ENCODE measurements at places on chromosomes 6 and 20.

GRCh38 chr20:47024461-47024937 is 129.9 kb downstream of the EYA2 start:
- DNase-seq = peak; percentile 62

DNA sequence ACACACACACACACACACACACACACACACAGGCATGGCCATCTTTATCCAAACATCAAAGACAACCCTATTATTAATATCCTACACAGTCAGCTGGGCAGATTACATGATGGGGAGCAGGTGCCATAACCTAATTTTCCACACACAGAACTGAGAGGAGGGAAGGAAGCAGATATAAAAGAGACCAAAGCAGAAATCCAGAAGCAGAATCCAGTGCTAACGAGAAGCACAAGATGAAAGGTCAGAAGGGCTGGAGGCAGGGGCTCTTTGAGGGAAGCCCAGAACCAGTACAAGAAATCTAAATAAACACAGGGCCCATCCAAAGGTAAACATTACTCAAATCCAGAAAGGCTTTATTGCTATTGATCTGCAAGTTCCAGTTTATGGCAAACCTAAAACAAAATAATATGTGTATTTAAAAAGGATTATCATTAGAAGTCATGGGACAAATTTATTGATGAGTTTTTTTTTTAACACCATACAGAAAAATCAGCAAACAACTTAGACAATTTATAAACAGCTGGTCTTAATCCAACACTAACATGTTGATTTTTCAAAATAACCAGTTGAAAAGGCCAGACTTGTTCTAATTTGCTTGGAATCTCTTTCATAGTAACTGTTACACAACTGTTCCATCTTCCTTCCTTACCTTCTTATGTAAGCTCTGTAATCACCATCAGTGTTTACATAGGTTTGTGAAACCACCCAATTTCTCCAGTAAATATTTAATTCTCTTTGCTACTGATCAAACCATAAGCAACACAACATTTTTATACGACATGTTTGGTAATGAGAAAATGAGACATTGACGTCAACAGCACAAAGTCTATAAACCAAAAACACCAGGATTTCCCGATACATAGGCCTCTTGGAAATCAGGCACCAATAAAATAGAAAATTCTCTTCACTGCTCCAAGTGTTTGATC is 34.2 kb downstream of the SLC23A2 start:
- DNase-seq = no peak

- DNase-seq = no peak
Measured at GRCh38 chr20:59217173-59217572, 53.6 kb downstream of the ZNF831 start.

DNA sequence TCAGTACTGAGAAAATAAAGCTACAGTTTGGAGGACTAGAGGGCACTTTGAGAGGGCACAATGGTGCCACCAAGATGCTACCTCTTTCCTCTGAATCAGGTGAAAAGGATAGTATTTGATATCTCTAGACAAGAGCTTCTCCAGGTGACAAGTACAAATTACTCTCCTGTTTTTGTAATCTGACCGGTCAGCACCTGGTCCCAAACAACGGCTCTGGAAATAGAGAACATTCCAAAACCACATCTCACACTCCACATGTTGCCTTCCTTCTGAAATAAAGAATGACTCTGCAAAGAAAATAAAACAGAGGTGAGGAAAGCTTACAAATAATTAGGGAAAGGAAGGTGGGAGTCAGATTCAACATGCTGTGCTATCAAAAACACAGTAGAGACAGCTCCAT is 51.3 kb upstream of the CITED2 start:
- DNase-seq = peak; percentile 44

DNA sequence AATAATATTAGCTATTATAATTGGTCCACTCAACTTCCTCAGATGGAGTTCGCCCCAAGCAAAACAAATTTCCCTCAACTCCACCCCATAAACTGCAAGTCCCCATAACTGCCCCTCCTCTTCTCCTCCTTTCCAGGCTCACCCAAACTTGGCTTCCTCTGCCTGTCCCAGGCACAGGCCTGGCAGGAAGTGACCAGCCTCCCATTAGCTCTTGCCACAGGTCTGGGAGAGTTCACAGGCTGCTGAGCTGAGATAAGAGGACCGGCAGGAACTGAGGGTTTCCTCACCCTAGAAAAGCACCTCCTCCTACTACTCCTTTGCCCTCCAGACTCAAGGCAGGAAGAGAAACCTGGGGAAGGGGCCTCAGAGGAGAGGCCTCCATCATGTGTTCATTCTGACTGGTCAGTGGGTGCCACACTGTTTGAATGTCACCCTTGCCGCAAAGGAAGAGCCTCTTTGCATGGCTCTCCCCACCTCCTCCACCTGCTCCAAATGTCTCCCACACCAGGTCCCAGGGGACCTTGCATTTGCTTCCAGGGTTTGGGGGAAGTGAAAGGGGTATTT is 24.5 kb upstream of the SMIM29 start:
- DNase-seq = no peak

- DNase-seq = no peak
Measured at GRCh38 chr6:159695984-159696383, 2.9 kb upstream of the SOD2 start.

- no peak for DNase-seq
Measured at GRCh38 chr6:69880601-69881000, 14.2 kb downstream of the COL19A1 start.

DNA sequence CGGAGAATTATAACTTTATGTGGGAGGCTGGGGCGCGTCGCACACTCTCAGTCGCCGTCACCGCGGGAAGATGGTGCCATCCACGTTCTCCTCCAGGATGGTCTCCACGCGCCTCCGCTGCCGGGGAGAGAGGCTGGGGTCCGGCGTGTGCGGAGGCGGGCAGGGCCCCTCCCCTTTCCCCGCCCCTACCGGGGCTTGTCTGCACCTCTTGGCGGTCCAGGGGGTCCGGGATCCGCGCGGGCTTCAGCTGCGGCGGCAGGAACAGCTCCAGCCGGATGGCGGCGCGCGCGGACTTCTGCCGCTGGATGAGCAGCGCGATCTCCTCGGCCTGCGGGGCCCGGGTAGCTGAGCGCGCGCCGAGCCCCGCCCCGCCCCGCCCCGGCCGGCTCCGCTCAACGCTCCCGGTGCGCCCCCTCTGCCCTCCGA is 807 bp downstream of the LKAAEAR1 start:
- DNase-seq = peak; percentile 9

DNA sequence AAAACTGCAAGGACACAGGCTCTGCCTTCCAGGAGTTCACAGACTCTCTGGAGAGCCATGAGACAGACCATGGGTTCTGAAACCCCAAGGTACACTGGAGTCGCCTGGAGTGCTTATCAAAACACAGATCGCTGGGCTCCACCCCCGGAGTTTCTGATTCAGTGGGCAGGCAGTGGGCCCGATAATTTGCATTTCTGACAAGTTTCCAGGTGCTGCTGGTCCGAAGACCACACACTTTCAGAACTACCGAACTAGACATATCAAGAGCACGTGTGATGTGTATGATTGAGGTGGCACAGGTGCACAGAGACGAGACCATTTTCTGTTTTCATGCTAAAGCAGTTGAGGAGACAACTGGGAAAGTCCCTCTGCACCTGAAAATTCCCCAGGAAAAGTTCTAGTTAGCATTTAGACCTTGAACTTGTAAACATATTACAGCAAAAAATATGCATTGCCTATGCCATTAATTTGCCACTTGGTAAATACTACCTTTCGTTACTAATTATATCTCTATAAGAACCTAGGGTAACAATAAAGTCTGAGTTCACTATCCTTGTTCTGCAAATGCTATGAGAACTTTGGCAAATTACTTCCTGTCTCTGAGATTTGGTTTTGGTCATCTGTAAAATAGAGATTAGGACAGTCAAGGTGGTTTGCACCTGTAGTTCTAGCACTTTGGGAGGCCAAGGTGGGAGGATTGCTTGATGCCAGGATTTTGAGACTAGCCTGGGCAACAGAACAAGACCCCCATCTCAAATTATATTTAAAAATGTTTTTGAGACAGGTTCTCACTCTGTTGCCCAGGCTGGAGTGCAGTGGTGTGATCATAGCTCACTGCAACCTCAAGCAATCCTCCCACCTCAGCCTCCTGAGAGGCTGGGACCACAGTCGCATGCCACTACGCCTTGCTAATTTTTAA is 14.3 kb upstream of the PIM1 start:
- DNase-seq = peak; percentile 69

- peak; percentile 41 for DNase-seq
Measured at GRCh38 chr6:20875369-20875963, 341.2 kb downstream of the CDKAL1 start.

GRCh38 chr20:8330319-8330784 is 198.3 kb downstream of the PLCB1 start:
- peak; percentile 46 for DNase-seq

- DNase-seq = no peak
Measured at GRCh38 chr20:25025986-25026605, 31.8 kb downstream of the ACSS1 start.

DNA sequence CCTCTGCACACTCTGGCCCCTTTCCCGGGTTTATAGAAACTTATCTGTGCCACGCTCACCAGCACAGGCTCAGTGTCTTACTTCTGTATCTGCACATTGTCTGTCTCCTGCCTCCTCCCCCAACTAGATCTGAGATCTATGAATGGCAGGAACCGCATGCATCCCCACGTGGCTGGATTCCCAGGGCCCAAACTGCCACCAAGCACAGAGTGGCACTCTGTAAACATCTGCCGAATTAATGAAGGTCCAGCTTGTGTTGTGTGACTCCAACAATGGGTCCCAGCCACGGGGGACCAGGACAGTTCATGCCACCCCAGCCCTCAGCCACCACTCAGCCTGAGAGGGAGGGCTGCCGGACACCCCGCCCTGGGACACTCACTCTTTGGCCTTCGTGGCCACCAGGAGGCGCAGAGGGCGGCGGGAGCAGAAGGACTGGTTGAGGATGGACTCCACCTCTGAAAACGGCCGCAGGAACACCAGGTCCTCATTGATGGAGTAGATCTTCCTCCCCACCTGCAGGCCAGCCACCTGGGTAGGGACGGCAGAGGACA is 171.1 kb downstream of the PREX1 start:
- DNase-seq = no peak

DNA sequence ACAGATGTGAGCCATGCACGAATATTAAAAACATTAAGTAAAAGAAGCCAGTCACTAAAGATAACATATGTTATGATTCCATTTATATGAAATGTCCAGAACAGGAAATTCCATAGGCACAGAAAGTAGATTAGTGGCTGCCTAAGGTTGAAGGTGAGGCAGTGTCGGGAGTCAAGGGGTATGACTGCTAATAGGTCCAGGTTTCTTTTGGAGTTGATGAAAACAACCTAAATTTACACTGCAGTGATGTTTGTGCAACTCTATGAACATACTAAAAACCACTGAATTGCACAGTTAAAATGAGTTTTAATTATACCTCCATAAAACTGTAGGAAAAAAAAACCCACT is 14.4 kb downstream of the SRPK1 start:
- no peak for DNase-seq

DNA sequence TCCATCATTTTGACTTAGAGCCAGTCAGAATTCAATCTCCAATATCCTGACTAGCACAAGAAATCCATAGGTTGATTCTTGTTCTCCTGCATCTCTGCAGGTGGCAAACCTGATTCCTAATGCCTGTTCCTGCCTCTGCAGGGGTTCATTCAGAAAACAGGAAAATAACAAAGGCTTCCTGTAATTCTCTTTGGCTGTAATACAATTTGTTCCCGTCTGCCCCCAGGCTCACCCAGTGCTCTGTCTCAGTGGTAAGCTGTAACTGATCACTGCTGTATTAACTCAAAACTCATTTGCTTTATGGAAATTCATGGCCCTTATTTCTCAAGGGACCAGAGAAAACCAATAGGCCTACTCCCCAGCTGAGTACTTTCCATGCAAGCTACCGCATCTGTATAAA is 88.6 kb downstream of the OPRM1 start:
- peak; percentile 64 for DNase-seq

DNA sequence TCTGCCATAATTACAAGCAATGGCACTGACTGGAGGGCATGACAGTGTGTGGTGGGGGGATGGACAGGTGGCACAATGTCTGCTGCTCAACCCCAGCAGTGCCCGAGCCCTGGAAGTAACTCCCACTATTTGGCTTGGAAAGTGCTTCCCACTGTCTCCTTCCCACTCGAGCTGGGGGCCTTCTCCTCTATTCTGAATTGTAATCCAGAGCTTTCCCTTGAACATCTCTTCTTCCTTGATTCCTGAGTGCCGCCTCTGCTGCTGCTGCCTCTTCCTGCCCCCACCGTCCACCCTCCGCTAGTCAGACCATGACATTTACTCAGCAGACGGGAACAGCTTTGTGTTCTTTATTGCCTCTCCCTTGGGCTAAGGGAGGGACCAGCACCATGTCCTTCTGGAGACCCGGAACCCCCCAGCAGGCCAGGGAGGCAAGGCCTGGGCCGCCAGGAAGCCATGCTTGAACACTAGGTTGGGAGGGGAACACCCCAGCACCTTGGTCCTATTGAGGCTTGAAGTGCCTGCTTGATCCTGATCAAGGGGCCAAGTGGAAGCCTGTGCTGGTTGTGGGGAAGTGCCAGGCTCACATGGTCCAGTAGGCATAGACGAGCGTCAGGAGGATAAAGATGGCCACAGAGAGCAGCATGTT is 17.0 kb downstream of the CCDC167 start:
- DNase-seq = no peak

- DNase-seq = no peak
Measured at GRCh38 chr6:30834646-30835045, 49.7 kb upstream of the DDR1 start.

DNA sequence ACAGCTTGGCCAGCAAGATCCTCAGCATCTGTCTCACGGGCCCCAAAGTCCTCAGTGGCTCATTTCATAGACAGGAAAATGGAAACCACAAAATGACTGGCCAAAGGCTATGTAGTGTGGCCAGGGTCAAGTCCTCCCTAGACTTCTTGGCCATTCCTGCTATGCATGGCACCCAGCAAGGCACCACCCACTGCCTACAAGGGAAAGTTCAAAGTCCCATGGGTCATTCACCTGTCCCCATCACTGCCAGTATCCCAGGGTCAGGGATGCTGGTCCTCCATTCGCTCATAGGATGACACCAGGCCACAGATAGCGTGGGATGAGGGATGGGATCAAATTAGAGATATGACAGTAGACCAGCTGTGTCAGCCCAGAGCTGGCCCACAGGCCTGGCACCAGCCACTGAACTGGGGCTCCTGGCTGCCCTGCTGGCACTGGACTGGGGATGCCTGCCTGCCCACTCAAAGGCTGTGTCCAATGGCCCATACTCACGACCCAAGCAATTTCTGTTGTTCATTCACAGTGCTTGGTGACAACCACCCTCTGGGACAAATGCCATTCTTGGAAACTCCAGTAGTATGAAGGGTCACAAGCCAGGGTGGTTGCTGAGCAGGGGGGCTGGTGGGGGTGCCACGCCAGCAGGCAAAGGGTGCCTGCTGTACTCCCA is 11.6 kb downstream of the ADISSP start:
- DNase-seq = no peak

DNA sequence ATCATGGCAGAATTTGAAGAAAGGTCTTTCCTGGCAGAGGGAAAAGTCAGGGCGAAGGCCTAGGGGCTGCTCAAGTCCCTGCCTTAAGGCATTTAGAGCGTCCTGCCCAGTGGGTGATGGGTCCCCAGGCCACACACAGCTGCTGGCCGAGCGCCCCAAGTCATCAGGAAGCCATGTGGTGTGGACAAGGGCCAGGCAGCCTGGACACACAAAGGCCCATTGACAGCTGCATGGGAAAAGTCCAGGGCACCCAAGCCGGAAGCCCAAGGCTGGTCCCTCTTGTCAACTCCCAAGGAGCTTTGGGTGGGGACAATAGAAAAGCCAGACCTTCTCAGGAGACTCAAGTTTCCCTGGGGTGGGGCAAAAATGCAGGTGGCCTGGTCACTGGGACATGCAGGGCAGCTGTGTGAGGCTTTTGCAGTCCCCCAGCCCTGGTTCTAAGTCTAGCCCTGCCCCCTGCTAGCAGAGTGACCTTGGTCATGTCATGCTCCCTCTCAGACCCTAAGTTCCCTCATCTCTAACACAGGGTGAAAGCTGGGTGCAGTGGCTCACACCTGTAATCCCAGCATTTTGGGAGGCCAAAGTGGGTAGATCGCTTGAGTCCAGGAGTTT is 44.3 kb upstream of the PTGIS start:
- no peak for DNase-seq

Measured in renal cortical epithelial cell (primary cell).